ENCODE measurements at places on chromosomes 3 and 15.

DNA sequence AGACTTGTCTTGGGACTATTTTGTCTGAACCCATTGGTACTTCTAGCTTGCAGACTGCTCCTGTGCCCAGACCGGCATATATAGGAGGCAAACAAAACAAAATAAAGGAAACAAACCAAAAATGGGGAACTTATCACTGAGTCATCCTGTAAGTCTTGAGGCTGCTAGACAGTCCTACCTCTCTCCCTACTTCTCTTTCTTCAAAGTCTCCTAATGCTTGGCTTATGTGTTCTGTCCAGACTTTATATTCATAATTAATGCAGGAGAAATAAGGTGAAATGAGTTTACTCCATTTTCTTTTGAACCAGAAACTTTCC, 266.2 kb downstream of the ZNF385D start:
- DNase-seq = no peak

- peak; percentile 48 for DNase-seq
Observed at GRCh38 chr3:146550743-146551510, 6.5 kb upstream of the PLSCR1 start.

- no peak for DNase-seq
Observed at GRCh38 chr3:53815067-53815466, 31.2 kb downstream of the CHDH start.

DNA sequence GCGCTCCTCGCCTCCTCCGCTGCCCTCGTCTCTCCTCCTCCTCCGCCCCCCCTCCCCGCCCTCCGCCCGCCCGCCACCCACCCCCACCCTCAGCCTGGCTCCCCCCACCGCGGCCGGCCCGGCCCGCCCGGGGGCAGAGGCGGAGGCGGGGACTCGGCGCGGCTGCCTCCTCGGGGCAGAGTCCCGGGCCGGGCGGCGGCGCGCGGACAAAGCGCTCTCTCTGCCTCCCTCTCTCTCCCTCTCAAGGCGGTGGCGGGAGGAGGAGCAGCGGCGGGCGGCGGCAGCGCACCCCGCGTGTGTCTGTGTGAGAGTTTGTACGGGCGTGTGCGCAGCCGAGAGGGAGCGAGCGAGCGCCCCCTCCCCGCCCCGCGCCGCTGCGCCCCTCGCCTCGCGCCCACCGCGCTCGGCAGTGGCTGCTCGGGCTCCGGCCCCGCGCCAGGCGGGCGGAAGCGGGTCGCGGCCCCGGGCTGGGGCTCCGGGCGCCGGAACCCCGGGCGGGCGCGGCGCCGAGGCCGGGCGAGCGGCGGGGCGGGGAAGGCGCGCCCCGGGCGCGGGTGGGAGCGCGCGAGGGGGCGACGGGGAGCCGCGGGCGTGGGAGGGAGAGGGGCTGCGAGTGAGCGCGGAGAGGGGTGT, at the start of gene IGF2BP2:
Gene IGF2BP2 (minus strand): TSS at position 37 of the 633 bp plus-strand sequence. CDS start 82 bp downstream, outside the sequence.
- DNase-seq = no peak

- DNase-seq = no peak
Observed at GRCh38 chr15:35768949-35769348, 223.0 kb upstream of the DPH6 start.

- DNase-seq = no peak
Observed at GRCh38 chr3:139979991-139980390, 45.0 kb downstream of the CLSTN2 start.

DNA sequence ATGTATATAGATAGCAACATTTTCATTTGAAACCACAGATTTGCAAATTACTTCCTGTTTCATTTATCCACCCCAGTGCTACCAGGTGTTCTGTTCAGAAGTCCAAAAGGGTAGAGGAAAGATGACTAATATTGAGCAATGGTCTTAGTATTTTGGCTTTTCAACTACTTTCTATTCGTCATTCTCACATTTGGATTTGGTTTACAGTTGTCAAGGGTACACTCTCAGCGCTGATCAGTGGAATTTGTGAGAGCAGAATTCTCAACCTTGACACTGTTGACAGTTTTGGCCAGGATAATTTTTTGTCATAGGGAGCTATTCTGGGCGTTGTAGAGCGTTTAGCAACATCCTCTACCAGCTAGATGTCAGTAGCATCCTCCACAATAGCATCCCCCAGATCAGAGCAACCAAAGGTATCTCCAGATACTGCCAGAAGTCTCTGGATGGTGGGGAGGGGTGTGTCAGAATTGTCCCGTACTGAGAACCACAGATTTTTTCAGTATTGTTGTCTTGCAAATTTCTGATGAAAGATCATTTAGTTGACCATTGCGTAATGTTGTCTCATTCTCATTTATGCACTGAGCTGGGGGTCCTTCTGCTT, 4.2 kb downstream of the HMCES start:
- DNase-seq = peak; percentile 33

DNA sequence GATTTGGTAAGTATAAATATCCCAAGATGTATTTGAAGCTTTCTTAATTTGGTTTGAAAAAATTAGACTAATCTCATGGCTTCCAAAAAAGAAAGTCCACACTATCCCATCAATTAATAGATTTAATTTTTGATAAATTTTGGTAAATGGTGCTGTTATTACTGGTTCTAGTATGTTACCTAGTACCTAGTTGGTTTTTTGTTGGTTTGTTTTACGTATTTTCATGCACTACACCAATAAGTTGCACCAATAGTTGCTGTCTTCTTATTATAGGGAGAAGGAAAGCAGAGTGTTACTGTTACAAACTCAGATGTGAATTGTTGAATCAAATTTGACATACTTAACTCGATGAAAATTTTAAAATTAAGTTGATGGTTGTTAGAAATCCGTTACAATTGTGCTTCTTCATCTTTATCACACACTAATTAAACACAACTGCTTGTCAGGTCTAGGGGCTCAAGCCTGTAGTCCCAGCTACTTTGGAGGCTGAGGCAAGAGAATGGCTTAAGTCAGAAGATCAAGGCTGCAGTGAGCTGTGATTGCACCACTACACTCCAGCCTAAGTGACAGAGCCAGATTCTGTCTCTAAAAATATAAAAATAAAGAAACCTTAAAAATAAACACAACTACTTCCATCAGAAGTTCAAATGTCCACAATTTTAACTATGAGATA, 23.1 kb upstream of the MBNL1 start:
- DNase-seq = no peak

- DNase-seq = peak; percentile 94
Observed at GRCh38 chr3:128867200-128868125, 12.0 kb upstream of the ACAD9 start.

DNA sequence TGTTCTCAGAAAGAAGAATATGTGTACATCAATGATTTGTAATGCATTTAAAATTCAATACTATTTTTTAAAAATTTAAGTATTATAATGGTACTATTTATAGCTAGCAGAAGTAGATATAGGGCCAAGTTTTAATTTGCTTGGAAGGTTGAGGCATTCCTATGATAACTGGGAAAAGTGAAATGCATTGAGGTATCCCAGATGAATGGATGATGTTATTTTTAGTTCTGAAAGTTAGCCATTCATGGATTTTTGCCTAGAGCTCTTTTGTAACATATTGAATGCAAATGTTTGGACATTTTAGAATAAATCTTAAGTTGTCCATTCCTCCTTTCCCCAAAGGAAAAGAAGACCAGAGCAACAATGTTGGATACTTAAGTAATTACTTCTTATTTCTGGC, 47.6 kb downstream of the GAP43 start:
- no peak for DNase-seq

DNA sequence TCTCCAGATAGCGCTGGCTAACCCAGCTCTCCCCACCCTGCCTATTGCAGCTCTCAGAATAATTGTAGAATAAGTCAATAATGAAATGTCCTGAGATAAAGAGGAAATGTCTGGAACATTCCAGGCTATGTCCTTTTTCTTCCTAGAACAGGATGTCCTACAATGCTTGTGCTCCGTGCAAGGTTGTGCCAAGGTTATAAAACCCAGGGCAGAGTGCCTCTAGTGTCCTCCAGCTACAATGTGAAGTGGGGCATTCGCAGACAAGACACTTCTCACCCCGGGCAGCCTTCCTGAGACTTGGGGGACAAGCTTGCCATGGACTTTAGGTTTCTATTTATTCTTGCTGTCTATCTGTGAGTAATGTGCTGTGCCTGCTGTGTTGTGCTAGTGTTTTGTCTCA, 900.6 kb downstream of the TUSC7 start:
- DNase-seq = no peak

- no peak for DNase-seq
Observed at GRCh38 chr3:127390365-127391025, 102.6 kb upstream of the PRR20G start.

DNA sequence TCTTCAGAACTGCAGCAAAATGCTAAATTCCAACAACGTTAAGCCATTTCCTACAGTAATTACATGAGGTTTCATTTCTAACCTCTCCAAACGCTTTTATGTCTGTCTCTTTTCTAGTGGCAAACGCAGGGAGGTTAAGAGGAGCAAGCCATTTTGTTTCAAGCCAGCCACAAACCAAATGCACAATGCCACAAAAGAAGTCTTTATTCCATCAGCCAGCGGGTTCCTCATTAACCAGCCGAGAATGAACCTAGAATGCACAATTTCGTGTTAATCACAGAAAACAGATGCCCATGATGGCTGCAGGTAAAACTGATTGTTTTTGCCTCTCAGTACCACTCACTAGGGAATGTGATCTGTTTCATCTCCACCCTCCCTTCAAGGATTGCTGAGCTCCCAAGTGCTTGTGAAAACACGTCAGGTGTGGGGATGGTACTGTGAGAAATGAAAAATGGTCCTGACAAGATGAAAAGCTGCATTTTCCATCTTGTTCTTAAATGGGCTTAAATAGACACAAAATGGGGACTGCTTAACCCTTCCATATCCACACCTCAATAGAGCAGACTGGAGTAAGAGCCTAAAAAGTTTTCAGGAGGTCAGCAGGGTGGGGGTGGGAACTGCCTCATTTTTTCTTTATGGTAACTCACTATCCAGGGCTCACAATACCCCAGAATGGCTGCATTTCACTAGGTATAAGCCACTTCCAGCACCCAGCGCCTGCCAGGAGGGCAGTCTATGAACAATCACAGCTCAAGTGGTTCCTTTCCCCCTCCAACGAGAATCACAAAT, 277.1 kb downstream of the MAGI1 start:
- no peak for DNase-seq

DNA sequence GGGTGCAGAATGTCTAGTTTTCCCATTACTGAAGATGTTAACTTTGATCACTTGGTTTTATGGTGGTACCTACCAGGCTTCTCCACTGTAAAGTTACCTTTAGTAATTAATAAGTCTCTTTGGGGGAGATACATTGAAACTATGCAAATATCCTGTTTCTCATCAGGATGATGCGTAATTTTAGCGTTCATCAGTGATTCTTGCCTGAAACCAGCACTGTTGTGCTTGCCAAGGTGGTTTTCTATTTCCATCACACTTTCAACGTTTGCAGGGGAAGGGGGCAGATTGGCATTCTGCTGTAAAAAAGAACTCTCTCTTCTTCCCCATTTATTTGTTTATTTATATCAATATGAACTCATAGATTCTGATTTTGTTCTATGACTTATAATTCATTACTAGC, 61.0 kb downstream of the SSR3 start:
- no peak for DNase-seq

- DNase-seq = no peak
Observed at GRCh38 chr3:37217098-37217849, 42.9 kb upstream of the LRRFIP2 start.

- DNase-seq = peak; percentile 40
Observed at GRCh38 chr3:78736863-78737262, 1030.9 kb downstream of the ROBO1 start.

DNA sequence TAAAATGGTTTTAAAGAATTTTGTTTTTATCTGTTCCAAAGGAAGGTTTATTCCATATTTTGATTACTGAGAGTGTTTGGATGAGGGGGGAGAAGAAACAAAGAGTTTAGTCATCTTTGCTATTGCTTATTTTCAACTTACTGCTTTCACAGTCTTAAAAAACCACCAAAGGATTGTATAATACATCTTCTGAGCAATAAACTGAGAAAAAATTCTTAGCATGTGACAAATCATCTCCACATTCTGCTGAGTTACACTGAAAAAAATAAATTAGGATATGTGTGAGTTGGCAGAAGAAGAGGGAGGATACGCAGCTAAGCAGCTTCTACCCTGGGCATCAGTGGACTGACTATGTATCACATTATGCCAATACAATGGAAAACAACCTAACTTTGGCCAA, 23.2 kb upstream of the ACTC1 start:
- DNase-seq = no peak

- DNase-seq = no peak
Observed at GRCh38 chr3:125148836-125149235, 63.7 kb downstream of the SLC12A8 start.

GRCh38 chr3:100008081-100008698, 106.1 kb downstream of the FILIP1L start:
- no peak for DNase-seq

- DNase-seq = no peak
Observed at GRCh38 chr15:43346305-43346704, 15.9 kb upstream of the LCMT2 start.

GRCh38 chr15:48645558-48646330, at the start of gene FBN1:
Gene FBN1 (minus strand): TSS chr15:48645709. CDS start chr15:48644769, 940 bp downstream.
- DNase-seq = no peak

DNA sequence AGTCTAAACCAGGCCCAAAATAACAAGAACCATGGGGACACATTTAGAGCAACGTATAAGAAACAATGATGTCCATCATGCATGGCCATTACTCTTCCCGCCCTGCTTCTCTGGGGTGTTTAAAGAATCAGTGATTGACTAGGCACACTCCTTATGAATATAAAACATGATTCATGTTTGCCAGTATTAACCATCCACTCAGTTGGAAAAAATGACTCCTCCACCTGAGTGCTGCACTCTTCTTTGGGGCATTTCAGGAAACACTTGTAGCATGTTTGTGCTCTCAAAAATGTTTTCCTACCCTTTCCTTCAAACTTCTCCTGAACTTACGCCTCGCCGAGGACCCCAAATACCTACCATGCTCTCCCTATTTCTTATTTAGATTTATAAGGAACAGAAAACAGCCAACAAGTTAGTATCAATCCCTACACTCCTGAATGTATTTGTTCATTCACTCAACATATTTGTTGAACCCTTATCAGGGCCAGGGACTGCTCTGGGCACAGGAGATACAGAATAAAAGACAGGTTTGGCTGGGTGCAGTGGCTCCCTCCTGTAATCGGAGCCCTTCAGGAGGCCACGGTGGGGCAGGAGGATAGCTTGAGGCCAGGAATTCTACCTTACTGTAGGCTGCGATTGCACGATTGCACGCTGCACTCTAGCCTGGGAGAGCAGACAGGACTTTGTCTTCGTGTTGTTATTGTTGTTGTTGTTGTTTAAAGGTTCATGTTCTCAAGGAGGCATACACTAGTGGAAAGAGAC, 137.0 kb downstream of the TMCO5A start:
- no peak for DNase-seq

DNA sequence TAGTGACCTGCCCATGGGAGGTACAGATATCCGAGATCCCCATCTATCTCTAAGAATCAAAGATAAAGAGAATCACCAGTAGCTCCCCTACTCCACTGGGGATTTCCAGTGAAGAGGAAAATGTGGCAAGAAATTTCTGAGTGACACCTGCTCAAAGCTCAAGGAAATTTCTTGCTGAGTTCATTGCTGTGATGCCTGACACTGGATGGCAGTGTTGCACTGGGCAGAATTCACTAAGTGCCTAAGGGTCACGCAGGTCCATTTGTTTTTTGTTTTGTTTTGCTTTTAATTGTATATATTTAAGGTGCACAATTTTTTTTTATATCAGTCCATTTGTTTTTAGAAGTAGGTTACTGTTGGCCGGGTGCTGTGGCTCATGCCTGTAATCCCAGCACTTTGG, 109.5 kb upstream of the KCNAB1 start:
- DNase-seq = no peak

All from keratinocyte (primary cell).